ENCODE measurements at places on chromosomes 16 and 17.

DNA sequence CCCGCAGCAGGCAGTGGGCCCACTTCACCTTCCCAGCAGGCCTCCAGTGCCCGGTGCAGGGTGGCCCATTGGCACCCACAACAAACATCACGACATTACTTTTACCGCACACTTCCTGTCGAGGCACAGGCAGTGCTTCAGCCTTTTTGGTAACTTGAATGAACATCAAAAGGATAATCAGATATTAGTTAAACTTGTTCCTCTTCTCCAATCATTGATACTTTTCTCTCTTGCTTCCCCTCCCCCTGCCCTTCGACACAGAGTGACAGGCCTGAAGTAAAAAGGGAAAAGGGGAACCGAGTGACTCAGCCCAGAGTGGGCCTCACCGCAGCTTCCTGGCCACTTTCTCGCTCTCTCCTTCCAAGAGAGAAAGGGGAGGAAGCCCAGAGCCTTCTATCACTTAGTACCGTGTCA lies 507.0 kb downstream of the MAF start:
- no peak for DNase-seq

DNA sequence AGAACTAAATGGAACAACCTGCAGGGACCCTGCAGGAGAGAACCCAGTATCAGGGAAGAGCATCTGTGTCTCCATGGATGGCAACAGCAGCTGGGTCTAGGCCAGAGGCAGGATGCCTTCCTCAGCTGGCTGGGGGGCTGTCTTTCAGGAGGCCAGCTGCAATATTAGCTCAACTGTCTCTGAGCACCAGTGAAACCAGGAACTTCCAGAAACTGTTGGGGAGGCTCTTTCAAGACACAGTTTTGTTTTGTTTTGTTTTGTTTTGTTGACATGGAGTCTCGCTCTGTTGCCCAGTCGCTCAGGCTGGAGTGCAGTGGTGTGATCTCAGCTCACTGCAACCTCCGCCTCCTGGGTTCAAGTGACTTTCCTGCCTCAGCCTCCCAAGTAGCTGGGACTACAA lies 7.6 kb downstream of the GPR142 start:
- DNase-seq = no peak

- no peak for DNase-seq
These were observed 29.5 kb downstream of the KNOP1 start for GRCh38 chr16:19688396-19689024.

GRCh38 chr16:19717314-19717713 lies 713 bp downstream of the KNOP1 start:
- no peak for DNase-seq

DNA sequence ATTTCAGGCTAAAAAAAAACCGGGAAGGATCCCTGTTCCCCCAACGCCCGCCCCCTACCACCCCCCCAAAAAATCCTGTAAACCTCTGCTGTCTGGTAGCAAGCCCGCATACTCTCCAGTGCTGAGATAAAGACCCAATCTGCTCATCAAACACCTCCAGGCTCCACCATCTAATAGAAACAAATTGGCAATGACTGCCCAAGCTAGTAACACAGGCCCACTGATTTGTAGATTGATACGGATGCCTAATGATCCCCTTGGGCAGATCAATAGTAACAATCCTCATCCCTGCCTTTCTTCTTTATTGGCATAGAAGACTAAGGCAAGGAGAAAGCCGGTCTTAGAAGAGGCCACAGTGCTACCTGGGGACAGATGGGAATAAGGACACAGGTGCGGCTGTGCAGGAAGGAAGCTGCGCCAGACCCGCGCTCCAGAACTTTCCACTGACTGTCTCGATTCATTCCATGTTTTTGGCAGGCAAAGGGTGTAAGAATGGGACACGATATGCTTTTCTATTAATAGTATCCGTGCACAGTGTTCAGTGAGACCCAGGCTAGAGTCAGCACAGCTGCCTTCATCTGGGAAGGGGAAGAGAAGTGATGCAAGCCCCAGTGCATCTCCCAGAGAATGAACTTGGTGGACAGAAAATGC lies 407.6 kb upstream of the PSMD7 start:
- no peak for DNase-seq

GRCh38 chr17:22703204-22703603 lies 1010.9 kb downstream of the KCNJ18 start:
- no peak for DNase-seq

DNA sequence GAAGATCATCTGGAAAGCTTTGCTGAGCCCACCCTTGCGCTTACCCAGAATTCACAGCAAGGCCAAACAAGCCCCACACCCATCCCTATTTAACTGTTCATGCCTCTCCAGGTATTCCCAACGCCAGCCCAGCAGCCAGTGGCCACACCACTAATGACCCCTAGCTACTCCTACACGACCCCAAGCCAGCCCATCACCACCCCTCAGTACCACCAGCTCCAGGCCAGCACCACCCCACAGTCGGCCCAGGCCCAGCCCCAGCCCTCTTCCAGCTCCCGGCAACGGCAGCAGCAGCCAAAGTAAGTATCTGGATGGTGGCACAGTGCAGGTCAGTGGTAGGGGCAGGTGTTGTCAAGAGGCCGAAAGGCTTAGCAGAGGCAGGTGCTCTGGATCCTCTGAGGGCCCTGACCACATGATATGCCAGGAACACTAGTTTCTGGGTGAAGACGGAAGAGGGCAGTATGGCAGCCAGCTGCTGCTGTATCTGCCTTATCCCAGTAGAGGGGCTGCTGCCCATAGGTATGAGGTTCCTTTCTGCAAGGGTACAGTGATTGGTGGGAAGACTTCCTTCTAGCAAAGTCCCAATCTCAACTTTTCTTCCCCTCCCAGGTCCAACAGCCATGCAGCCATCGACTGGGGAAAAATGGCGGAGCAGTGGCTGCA lies 10.7 kb downstream of the PROCA1 start:
- no peak for DNase-seq

GRCh38 chr17:55487695-55488432 lies 23.4 kb downstream of the SMIM36 start:
- no peak for DNase-seq
